ENCODE measurements at places on chromosomes 11 and 22.

DNA sequence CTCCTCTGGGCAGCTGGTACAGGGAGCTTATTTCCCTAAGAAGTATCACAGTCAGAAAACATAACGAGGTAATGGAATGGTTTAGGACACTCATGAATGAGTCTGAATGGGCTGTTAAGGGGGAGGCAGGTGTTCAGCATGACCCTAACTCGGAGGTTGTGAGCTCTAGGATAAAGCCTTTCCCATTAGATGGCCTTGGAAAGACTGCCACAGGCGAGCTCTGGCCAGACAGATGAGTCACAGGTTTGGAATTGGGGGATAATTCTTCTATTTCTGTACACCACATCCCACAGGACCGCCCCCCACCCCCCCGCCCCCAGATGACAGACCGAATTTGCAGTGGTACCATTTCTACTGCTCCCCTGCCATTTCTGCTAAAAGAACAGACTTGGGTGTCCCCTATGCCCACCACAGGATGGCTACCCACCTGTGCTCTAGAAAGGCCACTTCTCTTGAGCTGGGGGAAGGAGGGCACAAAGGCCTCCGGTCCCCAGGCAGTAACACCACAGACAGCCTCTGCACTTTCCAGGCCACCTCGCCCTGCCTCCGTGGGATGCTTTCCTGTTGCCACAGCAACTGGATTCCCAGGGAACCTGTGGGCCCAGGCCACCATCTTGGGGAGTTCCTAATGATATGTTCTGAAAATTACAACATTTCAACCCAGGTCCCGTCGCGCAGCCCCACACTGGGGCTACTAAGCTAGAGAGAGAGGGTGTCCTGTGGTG, 76.7 kb downstream of the TRIM29 start:
- no peak for DNase-seq

DNA sequence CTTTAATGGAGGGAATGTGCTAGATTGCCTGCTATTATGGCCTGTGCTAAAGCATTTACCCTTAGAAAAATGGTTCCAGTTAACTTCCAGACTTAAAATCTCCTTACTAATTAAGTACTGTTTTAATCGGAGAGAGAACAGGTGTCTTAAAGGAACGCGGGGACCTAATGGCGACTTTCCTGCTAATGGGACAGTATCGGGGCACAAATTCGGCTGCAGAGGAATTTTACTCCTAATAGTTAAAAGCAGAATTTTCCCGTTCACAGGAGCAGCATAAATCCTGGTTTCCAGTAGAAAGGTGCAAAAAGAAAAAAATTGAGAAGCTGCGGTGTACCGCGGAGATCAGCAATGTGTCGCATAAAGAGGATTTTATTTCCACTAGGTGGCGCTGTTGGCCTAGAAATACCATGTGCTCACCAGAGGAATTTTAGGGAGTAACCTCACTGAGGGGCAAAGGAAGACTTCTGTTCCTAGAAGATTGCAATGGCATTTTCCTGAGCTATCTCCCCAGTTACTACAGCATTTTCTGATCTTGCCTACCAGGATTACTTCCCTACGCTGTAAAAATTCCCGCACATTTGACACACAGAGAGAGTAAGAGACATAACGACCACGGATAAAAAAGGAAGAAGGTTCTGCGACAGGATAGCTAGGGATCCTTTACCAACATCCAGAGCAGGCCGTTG, 44.5 kb downstream of the ZNF280B start:
- peak; percentile 25 for DNase-seq

DNA sequence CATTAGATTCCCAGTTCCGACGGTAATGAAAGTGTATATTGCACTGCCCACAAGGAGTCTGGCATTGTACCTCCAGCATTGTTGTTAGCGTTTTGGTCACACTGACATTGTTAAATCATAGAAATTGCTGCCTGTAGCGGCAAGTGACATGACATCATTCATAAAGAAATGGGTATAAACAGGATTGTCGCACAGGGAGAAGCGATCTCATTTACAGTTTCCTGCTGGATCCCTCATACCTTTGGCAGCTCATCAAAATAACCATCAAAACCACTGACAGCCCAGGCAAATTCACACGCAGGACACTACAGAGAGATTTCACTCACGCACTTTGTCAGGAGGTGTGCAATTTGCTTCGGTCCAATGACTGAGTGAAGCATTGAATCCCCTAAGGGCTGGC, 3.5 kb downstream of the HTR3B start:
- no peak for DNase-seq

DNA sequence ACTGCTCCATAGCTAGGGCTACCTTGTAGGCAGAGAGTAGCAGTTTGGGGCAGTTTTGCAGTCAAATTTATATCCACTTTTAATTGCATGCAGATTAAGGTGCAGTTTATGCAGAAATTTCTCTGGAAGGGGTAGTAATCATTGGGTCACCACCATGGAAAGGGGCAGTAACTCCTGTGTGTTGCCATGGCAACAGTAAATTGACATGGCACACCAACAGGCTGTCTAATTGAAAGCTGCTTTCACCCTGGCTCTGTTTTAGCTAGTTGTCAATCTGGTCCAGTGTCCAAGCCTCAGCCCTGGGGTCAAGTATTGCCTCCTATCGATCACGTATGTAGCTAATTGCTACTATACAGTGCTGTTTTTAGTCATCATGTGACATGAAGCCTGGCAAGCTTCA, 786.1 kb upstream of the CNTN5 start:
- no peak for DNase-seq

DNA sequence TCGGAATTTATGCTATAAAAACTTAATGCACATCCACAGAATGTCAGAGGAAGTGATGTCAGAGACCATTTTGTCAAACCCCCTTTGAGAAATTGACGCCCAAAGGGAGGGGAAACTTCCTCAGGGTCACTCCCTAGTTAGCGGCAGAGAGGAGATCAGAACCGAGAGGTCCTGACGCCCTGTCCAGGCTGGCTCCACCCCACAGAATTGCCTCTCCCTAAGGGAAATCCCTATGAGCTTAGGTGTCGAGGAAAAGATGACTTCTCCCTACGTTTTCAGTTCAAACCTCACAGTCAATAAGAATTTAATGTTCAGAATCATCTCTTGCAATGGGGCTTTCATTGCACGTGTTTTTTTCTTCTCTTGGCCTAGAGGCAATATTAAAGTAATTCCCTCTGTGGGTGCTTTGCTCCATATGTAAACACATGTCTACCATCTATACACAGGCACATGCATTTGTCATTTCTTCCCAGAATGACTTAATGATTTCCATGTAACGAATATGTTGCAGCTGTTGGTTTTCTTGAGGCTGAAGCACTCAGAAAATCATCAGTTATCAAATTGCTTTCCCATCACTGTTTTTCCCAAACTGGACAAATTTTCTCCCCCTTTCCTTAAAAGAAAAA, 148.7 kb upstream of the TIMP3 start:
- DNase-seq: no peak

DNA sequence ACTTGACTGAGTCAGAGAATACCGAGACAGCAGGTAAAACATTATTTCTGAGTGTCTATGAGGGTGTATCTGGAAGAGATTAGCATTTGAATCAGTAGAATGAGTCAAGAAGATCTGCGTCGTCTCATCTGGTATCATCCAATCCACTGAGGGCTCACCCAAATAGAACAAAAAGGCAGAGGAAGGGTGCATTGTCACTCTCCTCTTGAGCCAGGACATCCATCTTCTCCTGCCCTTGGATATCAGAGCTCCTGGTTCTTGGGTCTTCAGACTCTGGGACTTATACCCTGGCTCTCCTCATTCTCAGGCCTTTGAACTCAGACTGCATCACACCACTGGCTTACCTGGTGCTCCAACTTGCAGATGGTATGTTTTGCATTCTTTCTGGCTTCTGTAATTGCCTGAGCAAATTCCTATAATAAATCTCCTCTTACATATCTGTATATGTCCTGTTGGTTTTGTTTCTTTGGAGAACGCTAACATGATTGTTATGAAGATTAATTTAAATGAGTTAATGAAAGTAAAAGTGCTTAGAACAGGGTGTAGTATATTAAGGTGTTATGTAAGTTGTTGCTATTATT, 49.3 kb downstream of the ME3 start:
- DNase-seq: no peak

DNA sequence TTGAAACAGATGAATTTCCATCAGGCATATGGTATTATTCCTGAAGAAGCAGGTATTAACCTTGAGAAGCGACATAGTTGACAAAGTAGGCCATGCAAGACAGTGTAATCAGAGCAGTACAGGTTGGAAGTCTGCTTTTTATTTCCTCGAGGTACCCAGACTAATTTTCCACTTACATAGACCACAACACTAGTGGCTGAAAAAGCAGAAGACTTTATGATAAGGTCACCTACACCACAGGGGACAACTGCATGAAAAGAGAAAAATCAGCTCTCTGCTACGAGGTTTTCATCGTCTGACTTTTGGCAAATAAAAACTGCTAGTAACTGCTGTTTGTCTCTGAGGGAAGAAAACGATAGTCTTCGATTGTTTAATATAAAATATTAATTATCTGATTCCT, 77.5 kb downstream of the CNTN5 start:
- no peak for DNase-seq

DNA sequence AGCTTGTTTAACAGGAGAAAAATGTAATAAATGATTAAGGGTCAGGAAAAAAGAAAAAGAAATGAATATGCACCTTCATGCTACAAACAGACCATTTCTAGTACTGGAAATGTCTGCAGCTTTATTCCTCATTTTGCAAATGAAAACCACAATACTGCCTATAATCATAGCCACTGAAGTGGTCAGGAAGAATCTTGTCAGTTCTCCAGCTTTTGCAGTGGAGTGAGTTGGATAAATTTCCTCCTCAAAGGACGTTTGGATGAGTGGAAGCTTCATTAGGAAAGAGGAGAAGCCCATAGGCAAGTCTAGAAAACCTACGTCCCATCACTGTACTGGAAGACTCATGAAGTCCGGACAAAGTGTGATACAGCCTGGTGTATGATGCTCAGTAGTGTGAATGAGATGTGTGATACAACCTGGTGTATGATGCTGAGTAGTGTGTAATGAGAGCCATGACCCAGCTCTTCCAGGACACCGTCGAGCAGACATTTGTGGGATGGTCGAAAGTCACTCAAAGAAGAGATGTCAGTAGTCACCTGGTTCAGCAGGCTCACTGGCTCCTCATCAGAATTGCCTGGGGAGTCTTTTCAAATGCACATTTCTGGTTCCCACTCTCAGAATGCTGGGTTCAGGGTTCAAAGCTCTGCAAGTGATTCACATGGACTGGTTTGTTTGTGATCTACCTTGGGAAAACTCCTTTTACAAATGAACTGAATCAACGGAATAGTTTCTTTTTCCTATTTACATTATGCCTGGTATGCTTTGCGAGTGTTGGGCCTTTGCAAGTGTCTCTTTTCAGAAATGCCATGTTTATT, 101.3 kb downstream of the PDHX start:
- DNase-seq: no peak

- DNase-seq: no peak
These were observed 205.1 kb downstream of the SNX19 start for GRCh38 chr11:130711193-130711592.

DNA sequence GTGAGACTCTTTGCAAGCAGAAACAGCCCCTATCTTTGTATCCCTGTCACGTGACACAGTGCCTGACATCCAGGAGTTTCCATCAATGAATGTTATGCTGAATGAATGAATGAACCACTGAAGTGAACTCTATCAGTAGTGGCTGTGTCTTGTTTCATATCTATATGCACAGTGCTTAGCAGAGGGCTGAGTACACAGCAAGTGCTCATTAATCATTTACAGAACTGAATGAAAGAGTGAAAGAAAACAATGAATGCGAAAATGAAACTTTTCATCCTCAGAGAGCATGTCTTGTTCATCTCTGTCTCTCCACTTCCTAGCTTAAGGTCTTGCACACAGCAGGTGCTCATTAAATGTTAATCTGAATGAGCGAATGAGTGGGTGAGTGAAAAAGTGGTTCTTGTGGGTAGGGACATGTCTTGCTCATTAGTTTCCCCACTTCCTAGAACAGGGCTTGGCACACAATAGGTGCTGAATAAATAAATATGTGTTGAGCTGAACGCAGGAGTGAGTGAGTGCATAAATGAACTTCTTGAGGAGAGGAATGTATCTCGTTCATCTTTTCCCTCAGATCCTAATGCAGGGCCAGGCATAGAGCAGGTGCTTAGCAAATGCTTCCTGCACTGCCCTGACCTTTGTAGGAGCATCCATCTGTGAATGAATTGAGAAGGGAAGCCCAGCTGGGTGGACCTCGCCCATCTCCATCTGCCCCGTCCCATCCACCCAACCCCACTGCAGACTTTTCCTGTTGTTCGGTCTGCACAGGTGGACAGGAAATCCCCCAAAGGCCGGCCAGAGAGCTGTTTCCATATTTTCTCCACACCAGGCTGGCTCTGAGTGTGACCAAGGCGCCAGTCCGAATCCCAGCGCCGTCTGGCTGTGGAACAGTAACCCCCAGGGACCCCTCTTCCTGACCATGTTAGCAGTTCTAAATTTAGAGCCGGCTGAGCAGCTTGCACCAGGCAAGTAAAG, 113.4 kb upstream of the CRYBB3 start:
- DNase-seq: no peak

- no peak for DNase-seq
These were observed 15.7 kb downstream of the MRGPRF start for GRCh38 chr11:68997124-68997994.

DNA sequence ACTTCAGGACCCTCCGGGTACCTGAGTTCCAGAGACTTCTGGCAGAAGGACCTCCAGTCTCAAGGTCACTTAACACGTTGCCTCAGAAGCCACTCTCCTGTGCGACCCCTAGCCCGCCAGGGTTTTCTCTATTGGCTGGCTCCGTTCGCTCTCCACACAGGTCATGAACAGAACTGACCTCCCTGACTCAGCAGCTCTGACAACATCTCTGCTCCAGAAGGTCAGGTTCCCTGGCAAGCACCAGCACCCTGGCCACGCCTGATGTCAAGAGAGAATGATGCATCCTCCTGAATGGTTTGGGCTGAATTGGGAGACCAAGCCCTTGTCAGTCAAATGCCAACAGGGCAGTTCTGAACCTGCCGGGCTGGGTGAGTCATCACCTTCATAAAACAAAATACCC, 84.3 kb upstream of the TMEM45B start:
- no peak for DNase-seq

GRCh38 chr11:113521737-113522517, 46.7 kb upstream of the DRD2 start:
- no peak for DNase-seq

DNA sequence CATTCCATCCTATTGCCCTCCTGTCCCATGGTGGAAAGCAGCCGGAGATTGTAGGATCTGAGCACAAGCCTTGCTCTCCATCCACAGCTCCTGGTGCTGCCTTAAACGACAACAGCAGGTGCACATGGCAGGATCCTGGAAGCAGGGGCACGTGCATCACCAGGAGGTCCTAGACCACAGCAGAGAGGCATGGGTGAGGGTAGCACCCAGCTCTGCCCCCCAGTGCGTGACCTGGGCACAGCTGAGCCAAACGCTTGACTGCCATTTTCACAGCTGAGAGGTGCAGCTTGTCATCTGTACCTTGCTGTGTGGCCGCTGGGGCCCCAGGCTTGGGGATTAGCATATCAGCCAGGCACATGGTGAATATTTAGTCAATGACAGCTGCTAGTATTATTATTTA, 92.7 kb downstream of the NTM start:
- DNase-seq: no peak

GRCh38 chr22:42171417-42171816, 40.8 kb upstream of the CYP2D6 start:
- DNase-seq: no peak
